ENCODE measurements at places on chromosomes 1 and 21.

DNA sequence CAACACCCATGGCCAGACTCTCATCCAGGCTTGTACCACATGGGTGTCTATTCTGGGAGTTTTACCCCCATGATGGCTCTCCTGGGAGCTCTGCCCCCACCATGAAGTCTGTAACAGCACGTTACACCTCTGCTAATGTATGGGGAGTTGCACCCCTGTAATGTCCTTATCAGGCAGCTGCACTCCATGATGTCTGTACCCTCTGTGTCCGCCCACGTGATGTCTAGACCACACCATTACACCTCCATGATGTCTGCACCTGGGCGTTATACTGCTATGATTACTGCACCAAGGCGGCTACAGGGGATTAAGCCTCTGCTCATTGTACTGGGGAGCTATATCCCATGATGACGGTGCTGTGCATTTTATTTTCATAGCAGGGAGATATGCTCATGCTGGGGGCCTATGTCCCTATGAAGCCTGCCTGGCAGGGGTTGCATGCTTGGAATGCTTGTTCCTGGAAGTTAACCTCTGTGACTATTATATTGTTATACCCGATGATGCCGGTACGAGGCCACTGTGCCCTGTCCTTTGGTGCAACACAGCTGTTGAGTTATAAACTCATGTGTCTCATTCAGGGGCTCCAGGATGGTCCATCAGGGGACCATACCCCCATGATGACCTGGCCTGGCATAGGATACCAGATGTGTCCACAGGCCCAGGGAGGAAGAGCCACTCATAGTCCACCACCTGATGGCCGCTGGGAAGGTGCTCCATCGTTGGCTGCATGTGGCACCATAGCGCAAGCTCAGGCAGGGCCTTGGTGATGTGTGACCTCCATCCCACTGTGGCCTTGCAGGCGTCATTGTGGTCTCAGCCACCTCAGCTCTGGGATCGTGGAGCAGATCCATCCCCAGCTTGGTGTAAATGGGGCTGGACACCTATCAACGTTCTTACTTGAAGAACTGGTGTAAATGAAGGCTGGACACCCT, 12.1 kb downstream of the PTPRF start:
- DNase-seq: no peak

- no peak for DNase-seq
These were observed 122.7 kb downstream of the LMO4 start for GRCh38 chr1:87451229-87451920.

GRCh38 chr21:30329203-30329875, 8.2 kb downstream of the KRTAP27-1 start:
- DNase-seq: no peak

DNA sequence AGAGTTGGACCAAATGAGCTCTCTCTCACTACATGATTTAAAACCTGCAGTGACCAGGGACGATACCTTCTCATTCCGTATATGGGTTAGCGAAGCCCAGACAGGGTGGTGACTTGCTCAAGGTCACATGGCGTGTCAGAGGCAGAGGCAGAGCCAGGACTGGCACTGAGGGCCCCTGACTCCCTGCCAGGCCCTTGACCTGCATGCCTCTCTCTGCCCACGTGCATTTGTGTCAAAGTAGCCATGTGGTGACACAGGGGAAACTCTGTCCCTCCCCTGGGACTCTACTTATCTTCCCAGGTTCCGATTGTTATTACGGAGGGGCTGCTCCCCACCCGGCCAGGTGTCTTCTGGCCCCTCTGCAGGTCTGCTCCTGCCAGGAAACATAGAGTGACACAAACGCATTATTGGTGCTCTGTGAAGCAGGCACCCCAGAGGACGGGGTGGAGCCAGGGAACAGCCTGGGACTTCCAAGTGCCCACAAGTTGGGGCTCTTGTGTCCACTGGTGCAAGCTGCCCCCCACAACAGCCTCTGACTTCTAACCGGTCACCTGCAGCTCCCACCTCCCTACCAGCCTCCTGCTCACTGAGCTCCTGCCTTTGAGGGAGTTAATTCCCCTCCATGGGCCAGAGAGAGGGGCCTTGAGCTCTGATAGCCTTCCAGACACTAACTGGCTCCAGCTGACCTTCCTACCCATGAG, 7.3 kb upstream of the TINAGL1 start:
- DNase-seq: no peak

- DNase-seq: no peak
These were observed 3.9 kb upstream of the KCNA2 start for GRCh38 chr1:110610084-110610483.

DNA sequence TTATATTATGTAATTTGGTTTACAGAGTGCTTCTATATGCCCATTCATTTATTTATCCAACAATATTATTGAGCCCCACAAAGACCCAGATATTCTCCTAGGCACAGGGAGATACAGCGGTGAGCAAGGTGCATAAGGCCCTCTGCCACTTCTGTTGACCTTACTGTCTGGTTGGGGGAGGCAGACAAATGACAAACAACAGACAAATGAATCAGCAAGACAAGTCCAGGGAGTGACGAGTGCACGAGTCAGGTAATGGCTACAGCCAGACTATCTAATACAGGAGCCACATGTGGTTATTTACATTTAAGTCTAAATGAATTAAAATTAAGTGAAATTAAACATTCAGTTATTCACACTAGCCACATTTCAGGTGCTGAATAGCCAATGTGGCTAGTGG, 22.0 kb upstream of the BCAR3 start:
- DNase-seq: no peak

GRCh38 chr1:40394491-40395172, 21.1 kb downstream of the SMAP2 start:
- DNase-seq: no peak

- DNase-seq: no peak
These were observed 17.5 kb upstream of the OR6N2 start for GRCh38 chr1:158798531-158798930.

DNA sequence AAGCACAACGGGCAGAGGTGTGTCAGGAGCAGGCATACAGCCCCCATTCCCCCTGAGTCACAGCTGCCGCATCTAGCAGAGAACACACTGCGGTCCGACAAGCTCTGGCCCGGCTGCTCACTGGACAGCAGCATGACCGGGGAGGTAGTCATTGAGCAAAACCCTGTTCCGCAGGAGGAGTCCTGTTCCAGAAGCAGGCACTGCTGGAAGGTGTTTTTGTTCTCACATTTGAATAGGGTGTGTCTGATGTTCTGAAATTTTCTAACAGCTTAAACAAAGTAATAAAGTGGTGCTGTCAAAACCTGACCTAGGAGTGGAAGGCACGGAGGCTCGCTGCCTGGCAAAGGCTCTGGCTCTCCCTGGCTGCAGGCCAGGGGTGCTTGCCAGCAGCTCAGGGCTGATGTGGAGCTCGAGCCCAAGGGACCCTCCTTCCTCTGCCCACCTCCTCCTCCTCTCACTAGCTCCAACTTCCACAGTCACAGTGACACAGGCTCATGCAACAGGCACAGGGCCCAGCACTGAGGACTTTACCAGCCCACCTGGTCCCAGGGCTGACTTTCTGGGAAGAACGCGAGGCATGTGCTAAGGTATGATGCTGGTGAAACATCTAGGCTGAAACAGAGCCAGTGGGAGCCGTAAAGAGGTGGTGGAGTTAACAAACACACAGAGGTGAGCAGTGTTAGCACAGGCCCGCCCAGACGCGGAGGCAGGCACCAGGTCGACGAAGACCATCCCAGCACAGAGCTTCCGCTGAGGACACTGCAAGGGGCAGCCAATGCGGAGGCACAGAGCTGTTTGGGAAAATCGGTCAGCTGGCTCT, 118.6 kb upstream of the IFFO2 start:
- DNase-seq: no peak

- DNase-seq: no peak
These were observed at the start of gene FCRLB for GRCh38 chr1:161720956-161721737. Gene FCRLB, plus strand, starts transcription at chr1:161721544. Its CDS starts 1,129 bp downstream, at chr1:161722673.

- no peak for DNase-seq
These were observed 48.8 kb upstream of the MAN1A2 start for GRCh38 chr1:117318426-117318825.

- no peak for DNase-seq
These were observed 358.5 kb upstream of the DAB1 start for GRCh38 chr1:57782357-57782756.

GRCh38 chr1:206500046-206500445, 7.3 kb upstream of the RASSF5 start:
- DNase-seq: no peak

- DNase-seq: peak; percentile 5
These were observed 4.5 kb upstream of the SRSF10 start for GRCh38 chr1:23984417-23985186.

- no peak for DNase-seq
These were observed 4.2 kb upstream of the PADI2 start for GRCh38 chr1:17123196-17124045.

DNA sequence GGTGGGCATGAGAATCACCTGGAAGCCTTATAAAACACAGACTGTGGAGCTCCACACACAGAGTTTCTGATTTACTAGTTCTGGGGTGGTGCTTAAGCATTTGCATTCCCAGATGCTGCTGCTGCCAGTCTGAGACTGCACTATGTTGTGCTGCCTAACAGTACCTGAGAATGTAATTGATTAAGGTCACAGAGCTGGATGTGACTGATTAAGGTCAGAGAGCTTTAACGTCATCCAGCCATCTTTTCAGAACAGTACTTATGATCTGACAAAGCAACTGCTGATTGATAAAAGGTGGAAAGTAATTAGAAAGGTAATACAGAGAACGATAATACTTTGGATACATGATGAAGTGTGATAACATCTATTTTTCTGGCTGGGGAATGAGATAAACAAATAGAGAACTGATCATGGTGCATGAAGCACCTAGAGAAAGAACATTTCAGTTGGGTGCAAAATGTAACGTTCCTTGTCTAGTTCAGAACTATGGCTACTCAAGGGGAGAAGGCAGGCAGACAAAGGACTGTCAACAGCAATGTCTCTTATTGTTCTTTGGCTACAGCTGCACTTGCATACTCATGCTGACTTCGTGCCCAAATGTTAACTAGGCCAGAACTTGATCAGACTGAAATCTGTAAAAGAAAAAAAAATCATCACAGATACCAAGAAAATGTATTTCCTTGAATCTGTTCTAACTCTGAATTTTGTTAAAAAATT, 3.7 kb upstream of the UCK2 start:
- no peak for DNase-seq

GRCh38 chr1:119186471-119186870, 46.0 kb upstream of the WARS2 start:
- DNase-seq: no peak

DNA sequence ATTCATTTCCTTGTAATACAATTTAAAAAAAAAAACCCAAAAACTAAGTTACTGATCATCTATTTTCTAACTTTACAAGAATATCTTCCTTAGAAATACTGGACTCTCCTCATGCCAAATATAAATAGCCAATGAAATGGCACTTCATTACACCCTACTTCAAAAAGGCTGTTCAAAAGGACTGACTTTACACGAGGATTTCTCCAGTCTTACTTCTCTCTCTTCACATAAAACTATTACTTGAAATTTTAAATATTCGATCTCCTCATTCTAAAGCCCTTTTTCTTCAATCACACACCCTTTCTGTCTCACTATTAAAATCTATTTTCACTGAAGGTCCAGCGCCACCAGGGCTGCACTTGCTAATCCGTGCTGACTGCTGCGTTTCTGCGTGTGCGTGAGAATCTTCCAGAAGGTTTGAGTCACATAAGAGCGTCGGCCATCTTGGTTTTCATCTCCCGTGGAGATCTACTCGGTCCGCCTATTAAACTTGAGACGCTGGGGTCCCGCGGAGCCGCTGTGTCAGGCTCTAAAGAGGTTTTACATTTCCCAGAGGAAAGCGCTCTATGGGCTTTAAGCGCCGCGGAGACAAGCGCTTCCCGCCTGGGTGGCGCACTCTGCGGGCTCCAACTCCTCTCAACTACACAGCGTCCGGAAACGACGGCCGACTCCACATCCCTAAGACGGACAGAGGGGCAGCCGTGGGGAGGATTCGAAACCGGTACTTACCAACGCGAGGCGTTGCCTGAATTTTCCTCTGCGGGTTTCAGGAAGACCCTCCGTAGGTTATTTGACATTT, 631 bp downstream of the LRIF1 start:
- DNase-seq: peak; percentile 69

DNA sequence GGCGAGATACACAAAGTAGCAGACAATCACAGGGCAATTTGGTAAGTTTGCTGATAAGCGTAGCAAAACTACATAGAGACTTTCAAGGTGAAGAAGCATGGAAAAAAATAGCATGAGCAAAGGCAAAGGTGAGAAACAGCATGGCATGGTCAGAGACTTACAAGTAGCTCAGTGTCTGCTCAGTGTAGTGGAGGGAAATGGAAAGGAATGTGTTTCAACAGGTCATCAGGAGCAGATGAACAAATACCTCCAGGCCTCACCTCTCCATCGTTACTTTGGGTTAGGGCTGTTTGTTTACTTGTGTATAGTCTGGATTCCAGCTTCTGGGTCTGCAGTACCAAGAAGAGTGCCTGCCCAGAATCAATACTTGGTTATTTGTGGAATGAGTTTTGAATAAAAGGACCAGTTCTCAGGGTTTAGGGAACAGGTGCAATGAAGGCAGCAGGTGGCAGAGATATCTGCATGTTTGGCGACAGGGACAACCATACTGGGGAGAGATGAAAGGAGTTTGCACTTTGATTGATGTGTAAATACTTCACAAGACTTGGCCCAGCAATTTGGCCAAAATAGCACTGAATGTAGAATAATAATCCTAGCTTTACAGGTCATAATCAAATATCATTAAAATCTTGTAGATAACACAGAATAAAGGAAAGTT, 97.0 kb upstream of the FGGY start:
- DNase-seq: peak; percentile 44

DNA sequence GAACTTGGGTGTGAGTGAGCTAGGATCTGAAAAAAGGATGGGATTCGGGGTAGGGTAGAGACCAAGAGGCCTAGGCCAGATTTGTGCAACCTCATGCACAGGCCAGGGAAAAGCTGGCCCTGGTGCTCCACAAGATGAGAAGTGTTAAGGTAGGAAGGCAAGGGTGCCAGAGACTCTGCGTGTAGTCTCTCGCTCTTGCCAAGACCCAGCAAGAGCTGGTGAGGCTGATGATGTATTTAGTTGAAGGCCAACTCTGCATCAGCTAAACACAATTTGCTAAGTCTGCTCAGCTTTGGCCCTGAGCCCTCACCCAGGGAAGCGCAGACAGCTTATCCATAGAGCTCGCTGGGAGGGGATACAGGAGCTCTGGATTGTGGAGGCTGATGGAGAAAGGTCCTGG, 26.6 kb upstream of the SOX13 start:
- peak; percentile 51 for DNase-seq

DNA sequence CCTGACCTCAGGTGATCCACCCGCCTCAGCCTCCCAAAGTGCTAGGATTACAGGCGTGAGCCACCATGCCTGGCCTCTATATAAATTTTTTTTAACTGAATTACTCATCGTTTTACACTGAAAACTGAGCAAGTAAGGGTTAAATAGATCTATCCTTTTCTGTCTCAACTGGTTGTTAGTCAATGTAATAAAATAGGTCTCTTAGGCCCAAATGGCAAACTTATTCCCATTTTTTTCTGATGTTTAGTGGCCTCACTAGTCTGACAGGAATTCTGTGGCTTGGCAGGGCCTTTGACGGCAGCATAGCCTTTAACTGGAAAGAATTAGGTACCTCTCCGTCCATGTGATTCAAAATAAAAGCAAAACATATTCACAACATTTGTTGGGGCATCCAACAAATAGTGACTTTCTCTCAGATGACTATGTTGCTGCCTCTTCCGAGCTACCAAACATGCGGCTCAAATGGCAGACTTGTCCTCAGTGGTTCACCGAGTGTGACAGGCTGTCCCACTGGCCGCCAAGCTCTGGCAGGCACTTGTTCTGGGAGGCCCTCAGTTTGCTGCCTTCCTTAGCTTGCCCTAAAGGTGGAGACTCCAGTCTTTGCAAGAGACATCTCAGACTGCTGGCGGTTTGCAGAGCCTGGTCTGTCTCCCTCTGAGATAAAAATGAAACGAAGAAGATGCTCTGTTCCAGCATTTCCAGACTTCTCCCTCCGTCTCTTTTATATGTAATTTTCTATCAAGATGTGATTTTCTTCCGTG, 17.4 kb downstream of the ATP1A4 start:
- DNase-seq: no peak

Data from COR-L47 (cell line).